ENCODE measurements at places on chromosomes 5 and 9. TPM values are rescaled to one million over a fixed set of nuclear protein-coding genes. Genes with fewer than 3 reads are reported as not detected.

Gene TLE4
- 50.9 TPM for total RNA-seq

Gene IFNA21
- total RNA-seq: not detected

Gene ARL14EPL
- total RNA-seq: not detected

Gene ADGRD2
- total RNA-seq: not detected

Measured in natural killer cell treated with Interleukin-12 subunit alpha and Interleukin-12 subunit beta and Interleukin-15 and Interleukin-18, amount 100 ng/mL, for 72 hours (primary cell).